Stimulated activated CD4-positive, alpha-beta T cell treated with anti-CD3 and anti-CD28 coated beads, Interleukin-2, amount 100 ng/mL, for 24 hours (primary cell): ENCODE measurements at places on chromosomes 6 and 20.

DNA sequence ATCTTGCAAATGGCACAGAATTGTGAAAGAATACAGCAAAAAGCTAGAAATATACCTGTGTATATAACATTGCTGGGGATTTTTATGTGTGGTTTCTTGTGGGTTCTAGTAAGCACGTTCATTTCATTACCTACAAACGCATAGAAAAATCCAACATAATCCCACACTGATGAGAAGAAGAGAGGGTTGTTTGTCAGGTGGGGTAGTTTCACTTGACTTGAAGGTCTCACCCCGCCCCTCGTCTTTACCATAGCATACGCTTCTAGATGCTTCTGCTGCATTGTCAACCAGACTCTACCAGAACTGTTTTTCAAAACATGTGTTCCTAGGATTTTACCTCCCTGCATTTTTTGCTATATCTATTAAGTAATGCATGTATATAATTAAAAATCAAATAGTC, 284.1 kb upstream of the TAB2 start:
- DNase-seq, result peak; percentile 43

- no peak for DNase-seq
Observed at GRCh38 chr20:39036011-39036410, 73.9 kb downstream of the DHX35 start.

GRCh38 chr6:170313716-170314295, 7.2 kb downstream of the FAM120B start:
- no peak for DNase-seq

- DNase-seq, result no peak
Observed at GRCh38 chr6:8088886-8089285, 13.5 kb downstream of the EEF1E1 start.

DNA sequence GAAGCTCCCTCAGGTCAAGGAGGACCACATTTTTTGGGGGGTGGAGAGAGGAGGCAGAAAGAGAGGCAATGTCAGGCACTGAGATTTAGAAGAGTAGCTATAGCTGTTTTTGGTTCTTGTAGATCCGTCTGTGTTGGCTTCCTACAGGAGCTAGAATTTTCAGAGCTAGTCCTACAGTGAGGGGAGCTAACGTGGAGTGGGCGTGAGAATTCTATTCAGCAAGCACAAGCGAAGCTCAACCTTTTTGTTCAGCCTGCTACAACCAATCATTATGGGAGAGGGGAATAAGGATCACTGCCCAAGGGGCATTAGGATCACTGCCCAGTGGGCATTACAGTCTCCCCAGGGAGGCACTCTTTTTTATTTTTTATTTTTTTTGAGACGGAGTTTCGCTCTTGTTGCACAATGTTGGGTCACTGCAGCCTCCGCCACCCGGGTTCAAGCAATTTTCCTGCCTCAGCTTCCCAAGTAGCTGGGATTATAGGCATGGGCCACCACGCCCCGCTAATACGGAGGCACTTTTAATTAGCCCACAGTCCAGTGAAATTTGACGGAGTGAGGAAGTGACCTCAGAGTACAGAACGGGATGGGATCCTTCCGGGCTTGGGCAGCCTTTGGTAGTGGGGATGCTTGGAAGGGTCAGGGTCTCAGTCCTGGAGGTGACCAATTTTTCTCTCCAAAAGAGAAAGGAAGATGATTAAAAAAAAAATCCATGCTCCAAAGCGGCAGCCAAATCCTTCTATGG, 1.1 kb upstream of the PANK2 start:
- DNase-seq, result no peak

- DNase-seq, result peak; percentile 37
Observed at GRCh38 chr20:61263084-61263695, 11.1 kb downstream of the CDH4 start.

- no peak for DNase-seq
Observed at GRCh38 chr6:110705543-110705942, 109.7 kb downstream of the CDK19 start.

DNA sequence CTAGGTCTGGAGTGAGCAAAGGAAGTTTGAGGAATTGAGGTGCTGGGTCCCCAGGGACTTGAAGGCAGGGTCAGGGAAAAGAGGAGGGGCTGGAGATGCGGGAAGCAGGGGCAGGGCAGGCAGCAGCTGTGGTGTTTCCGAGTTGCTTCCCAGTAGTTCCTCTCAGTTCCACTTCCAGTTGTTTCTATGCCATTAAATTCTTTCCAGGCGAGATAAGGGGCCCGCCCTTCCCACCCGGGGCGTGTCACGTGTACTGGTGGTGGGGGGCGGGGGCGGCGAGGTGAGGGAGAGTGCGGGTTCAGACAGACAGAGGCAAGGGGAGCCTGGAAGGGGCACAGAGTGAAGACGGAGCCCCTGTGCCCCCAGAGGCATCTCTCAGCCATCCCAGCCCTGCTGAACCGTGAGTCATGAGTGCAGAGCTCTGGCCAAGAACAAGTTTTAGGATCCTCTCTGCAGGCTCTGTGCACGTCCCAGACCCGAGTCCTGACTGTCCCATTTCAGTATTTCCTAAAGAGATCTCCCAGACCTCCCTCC, 977 bp downstream of the TNXB start:
- DNase-seq, result no peak

DNA sequence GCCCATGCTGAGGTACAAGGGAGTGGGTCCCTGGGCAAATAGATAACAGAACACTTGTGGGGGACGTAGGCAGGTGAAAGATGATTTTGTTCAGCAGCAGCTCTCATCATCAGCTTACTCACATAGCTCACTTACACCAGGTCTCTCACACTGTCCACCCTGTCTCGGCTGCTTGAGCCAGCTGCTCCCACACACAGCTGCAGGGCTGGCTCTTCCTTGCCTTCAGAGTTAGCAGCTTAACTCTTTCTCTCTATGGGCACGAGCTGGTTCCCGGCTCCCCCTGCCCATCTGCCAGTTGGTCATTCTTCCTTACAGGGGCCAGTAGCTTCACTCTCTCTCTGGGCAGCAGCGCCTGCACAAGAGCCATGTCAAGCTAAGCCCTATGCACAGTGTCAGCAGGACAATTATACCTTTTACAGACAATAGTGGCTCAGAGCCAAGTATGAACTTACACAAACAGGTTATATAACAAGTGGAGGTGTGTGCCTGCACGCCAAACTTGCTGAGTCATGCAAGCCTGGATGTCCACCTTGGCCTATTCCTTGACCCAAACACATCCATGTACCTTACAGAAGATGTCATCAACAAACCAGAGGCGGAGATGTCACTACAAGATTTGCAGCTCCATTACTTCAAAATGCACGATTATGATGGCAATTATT, 18.7 kb downstream of the ZNF391 start:
- no peak for DNase-seq

DNA sequence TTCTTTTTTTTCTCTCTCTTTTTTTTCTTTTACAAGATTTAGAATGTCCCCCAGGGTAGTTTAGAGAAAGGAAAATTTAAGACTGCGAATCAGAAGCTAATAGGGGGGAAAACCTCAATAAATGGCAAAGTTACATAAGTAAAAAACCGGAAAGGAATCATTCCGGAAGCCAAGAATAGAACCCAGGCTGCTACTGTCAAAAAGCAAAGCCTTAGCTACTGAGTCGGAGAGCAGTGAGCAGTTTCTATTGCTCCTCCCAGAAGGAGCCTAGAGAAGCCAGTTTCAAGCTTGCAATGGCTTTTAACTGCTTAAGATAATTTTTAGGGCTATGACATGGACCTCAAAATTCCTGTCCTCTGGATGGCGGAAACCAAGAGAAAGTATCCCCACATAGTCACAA, 31.6 kb downstream of the SAMD5 start:
- DNase-seq, result no peak

DNA sequence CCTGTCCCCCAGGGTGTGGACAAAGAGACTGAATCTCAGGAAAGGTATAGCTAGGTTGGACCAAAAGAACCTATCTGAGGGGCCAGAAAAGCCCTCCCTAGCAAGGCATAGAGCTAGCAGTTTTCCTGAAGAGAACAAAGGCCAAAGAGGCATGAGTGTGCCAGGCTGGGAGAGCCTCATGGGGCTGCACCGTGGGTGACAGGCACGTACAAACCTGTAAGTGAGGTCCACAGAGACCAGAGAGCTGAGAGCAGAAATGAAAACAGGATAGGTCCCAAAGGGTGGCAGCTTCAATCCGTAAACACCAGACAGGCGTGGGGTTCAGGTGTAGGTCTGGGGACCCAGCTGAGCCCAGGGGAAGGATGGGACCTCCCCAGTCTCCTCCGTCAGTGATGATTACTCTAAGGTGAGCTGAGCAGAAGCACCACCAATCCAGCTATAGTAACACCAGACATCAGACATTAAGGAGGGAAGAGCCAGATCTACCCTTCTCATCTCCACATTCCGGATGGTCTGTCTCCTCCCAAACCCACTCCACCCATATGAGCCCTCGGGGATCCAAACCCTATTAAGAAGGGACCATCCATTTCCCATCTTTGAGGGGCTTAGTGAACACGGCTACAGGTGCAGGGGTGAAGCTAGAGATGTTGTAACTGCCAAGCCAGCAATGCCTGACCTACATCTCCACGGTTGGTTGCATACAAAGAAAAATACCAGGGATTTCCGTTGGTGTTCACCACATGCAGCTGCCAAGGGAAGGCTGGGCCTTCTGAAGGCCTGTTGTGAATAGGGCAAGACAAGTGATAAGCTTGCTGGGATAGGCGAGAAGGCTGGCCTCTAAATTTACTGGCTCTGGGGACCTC, 38.3 kb downstream of the BCL2L1 start:
- no peak for DNase-seq

DNA sequence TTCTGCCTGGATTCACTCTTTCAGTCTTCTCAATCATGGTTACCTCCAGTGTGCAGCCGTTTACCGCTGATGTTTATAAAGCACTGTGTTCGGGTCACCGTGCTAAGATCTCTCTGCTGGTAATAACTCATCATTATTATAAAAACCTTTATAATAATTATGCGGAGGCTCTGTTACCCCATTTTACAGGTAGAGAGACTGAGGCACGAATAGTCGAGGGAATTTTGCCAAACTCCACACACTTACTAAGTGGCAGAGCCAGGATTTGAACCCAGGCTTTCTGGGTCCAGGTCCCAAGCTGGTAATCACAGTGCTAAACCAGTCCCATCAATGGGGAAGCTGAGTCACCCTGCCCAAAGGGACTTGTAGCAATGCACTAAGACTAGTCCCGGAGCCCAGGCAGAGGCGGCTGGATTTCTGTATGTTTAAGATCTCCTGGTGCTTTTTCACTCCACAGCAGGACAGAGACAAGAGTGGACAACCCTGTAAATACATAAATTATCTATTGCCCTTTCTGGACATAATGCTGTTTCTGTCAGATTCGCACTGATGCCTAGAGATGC, 48.1 kb downstream of the SYNJ2 start:
- no peak for DNase-seq

DNA sequence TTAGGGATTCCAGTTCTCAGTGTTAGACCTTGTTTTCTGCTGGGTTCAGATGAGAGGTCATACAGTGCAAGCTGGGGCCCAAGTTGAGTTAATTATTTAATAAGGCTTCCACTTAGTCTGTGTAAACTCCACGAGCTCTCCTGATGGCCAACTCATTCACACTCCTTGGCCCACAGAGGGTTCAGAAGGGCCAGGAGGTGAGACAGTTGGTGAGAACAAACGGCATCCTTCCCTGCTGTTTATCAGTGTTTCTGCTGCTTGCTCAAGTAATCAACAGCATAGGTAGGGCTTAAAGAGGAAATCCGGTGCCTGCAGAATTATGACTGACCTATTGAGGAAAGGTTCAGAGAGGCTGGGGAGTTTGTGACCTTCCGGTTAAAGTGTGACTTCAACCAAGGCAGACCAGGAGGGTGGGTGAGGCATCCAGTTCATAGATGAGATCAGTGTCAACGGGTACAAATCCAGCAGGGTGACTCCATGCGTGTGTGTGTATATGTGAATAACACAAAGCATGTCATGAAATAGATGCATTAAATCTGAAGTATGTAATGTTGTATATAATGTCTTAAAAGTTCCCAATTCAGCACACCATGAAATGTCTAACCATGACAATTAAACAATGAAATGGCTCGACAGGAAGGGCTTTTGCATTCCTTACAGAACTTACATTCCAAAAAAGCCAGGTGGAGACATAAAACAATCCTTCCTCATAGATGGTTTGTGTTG, 37.4 kb upstream of the BCAS1 start:
- no peak for DNase-seq

- DNase-seq, result no peak
Observed at GRCh38 chr6:84166395-84166794, 61.0 kb downstream of the CEP162 start.

- DNase-seq, result no peak
Observed at GRCh38 chr20:33113387-33113908, 34.0 kb downstream of the BPIFB4 start.

GRCh38 chr20:49792006-49792405, 20.6 kb upstream of the SLC9A8 start:
- no peak for DNase-seq

- peak; percentile 48 for DNase-seq
Observed at GRCh38 chr6:82246802-82247504, 591 bp downstream of the IBTK start.

GRCh38 chr20:50520222-50520880, 10.2 kb downstream of the PTPN1 start:
- peak; percentile 47 for DNase-seq

- no peak for DNase-seq
Observed at GRCh38 chr6:104642871-104643270, 216.8 kb downstream of the HACE1 start.

DNA sequence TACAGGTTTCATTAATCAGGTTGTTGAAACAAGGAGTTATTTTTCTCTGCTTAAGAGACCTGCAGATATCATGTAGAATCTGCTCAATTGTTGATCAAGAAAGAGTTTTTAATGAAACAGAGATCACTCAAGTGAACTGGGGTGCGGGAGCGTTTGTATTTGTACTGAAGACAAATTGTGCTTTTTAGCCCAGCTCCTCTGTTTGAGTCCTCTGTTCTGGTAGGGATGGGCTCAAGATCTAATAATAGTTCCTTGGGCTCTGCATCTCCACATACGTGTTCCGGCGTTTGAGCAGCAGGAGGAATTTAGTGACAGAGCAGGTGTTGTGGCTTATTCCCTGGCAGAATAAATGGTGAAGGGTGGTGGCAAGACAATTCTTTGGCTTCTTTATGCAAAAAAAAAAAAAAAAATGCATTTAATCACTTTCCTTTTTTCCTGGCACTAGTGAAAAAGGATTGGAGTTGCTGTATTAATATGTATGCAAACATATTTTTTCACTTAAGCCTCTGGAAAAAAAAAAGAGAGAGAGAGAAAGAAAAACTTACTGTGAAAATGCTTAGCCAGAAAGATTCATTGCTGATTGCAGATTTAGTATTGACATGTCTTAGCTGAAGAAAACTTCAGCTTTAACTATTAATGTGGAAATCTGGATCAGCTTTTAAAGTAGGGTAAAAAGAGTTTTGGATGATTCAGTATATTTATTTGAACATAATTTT, 4.0 kb downstream of the CITED2 start:
- no peak for DNase-seq

- DNase-seq, result no peak
Observed at GRCh38 chr6:125287718-125288117, 14.0 kb downstream of the HDDC2 start.
